ENCODE measurements at places on chromosomes 11 and 22.

DNA sequence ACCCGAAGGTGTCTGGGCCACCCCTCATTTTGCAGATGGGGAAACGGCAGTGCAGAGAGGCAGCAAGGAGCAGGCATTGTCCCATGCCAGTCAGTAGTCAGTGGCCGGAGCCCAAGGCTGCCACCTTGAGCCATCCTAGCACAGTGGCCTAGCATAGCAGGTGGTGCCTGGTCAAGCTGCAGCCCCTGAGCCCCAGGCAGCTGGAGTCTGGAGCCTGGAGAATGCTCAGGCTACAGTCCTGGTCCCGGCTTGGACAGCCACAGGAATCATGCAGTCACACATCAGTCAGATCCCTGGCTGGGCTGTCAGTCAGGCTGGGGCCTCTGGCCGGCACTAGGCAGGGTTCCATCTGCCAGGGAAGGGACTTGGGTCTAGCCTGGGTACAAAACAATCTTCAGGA, 18.6 kb downstream of the KCNC1 start:
- DNase-seq = no peak

DNA sequence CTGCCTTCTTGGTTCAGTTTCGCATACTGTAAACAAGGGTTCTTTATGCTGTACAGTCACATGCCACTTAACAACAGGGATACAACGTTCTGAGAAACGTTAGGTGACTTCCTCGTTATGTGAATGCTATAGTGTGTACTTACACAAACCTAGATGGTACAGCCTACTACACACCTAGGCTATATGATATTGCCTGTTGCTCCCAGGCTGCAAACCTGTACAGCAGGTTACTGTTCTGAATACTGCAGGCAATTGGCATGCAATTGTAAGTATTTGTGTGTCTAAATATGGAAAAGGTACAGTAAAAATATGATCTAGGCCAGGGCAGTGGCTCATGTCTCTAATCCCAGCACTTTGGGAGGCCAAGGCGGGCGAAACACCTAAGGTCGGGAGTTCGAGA, 85.7 kb upstream of the PRDM11 start:
- DNase-seq = no peak

DNA sequence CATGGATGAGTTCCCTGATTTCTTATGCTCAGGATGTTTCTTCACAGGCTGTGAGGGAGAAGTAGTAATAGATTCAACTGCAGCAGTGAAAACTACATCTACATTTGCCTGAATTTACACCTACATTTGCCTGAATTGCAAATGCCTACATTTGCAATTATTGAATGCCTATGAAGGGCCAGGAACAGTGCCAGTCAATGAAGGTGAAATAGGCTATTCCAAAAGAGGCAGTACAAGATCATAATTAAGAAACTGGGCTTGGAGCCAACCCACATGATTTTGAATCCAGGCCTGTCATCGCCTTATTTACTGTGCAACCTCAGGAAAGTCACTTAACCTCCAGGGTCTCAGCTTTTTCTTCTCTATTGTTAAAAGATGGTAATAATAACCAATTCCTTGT, 1353.3 kb downstream of the FAM181B start:
- no peak for DNase-seq

- DNase-seq = no peak
These were observed 68.1 kb downstream of the LRRC32 start for GRCh38 chr11:76602431-76602861.

DNA sequence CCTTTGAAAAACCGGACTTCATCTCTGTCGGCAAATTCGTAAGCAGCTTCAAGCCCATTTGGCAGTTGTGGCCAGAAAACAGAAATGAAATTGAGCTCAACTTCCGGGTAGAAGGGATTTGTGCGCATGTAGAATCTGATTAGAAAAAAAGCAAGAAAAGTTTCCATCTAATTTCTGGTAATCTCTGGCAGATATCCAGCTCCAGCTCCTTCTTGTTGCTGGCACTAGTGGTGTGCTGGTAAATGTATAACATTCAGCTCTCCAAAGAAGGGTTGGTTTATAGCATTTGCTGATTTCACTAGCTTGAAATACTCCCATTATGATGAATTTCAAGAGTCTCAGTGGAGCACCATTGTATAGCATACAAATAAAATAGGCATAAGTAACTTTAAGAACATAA, 5.4 kb downstream of the MMP1 start:
- no peak for DNase-seq

DNA sequence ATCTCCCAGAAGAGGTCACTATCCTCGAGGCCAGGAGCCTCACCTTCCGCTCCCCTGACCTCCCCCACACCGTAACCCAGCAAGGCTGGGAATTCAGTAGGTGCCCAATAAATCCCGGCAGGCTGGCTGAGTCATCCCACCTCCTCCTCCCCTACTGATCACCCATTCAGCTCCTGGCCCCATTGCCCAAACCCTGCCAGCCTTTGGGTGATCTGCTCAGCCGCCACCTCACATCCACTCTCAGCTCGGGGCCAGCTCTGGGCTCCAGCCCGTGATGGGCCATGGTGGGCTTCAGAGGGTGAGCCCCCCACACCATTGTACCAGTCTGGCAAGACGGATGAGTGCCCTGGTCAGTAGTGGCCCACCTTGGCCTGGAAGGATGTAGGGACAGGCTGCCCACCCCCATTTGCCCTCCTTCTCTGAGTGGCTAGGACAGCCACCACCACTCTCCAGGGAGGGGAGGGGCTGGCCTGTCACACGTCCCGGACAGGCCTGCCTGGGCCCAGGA, 8.2 kb downstream of the TRPM5 start:
- no peak for DNase-seq

GRCh38 chr11:17150521-17150920, 57.3 kb downstream of the PIK3C2A start:
- no peak for DNase-seq
